ENCODE measurements at places on chromosomes 3 and 15.

DNA sequence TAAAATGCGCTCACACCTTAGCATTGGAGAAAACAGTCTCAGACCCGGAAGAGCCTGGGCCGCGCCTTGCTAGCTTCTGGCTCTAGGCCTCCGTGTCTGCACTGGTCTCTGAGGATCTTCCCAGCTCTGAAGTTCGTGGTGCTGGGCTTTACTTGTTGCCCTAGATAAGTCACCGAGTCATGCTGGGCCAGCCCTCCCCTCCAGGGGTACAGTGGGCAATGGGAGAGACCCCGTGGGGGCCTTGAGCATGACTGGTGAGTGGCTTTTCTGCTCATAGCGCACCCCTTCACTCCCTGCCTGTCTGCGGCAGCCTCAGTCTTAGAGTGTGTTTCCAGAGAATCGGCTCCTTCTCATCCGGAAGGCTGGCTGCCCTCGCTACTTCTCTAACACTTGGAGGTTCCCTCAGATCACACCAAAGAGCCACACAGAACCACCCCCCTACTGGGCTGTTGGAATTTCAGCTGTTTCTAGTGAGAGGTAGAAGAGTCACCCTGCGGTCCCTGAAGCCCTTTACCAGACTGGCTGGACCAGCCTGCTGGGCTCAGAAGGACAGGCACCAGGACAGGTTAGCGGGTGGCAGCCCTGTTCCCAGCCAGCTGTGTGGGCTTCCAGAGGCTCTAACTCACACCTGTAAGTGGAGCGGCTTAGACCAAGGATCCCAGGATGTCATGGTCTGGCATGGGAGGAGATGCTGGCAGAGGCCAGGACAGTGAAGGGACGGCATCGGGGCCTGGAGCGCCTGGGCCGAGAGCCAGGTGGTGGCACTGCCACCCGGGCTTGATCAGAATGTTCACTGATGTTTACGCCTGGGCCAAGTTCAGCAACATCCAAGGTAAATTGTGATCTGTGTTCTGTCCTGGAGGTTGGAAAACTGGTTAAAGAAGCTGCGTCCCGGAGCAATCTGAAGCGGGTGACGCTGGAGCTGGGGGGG lies 17.9 kb downstream of the ALDH1A3 start:
- no peak overlapping the region for H3K27ac ChIP-seq
- H3K36me3 ChIP-seq: peaks cover 94% of the 10 kb centered on the region
- H3K4me1 ChIP-seq: no peaks in the 10 kb centered on the region
- DNase-seq: no peak
- H3K4me3 ChIP-seq: no peak overlapping the region

GRCh38 chr3:43288366-43288765 lies 2.0 kb downstream of the SNRK start:
- peak overlapping the region; percentile 83 for H3K4me3 ChIP-seq
- DNase-seq: no peak
- no peaks in the 10 kb centered on the region for H3K36me3 ChIP-seq

DNA sequence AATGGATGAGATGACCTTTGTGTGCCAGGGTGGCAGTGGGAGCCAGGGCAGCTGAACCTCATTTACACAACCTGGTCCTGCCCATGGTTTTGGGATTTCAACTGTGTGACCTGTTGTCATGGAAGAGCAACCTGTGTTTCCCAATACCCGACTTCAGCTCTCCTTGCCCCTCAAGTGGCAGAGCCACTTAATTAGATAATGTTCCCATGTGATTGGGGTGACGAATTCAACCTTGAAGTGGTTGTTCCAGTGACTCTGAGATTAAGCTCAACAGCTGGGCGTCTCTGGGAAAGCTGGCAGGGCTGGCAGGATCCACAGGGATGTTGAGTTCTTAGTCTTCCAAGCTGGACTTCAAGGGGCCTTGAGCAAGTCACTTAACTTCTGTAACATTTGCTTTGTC lies 71.0 kb downstream of the THSD4 start:
- H3K4me3 ChIP-seq: no peak overlapping the region
- H3K27ac ChIP-seq: no peak overlapping the region
- no peaks in the 10 kb centered on the region for H3K36me3 ChIP-seq
- no peak for DNase-seq

GRCh38 chr3:141764045-141764444 lies 837 bp downstream of the GRK7 start:
- H3K27ac ChIP-seq: no peak overlapping the region
- no peaks in the 10 kb centered on the region for H3K27me3 ChIP-seq
- H3K36me3 ChIP-seq: no peaks in the 10 kb centered on the region
- H3K4me1 ChIP-seq: no peaks in the 10 kb centered on the region
- no peak overlapping the region for H3K4me3 ChIP-seq

Measured in PC-9 (cell line).